Brain pericyte (primary cell): ENCODE measurements at places on chromosomes 2 and 18.

- DNase-seq, result no peak
Measured at GRCh38 chr18:5943514-5943913, 48.2 kb upstream of the TMEM200C start.

DNA sequence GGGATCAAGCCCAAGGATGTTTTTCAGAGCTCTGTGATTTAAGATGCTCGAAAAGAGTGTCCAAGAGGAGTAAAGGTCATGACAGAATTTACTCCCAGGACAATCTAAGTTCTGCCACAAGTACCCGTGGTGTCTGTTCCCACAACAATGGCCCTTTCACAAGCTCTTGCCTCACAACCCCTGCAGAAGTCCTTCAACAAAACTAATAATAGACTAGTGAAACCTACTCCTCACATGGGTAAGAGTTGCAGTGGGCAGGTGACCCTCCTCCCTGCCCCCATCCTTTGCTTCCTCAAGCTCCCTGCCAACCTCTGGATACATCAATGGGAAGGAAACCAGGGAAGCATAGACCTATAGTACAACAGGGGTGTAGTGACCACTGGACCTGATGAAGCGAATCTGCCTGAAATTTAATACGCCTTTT lies 34.9 kb downstream of the PTCD3 start:
- DNase-seq, result no peak

DNA sequence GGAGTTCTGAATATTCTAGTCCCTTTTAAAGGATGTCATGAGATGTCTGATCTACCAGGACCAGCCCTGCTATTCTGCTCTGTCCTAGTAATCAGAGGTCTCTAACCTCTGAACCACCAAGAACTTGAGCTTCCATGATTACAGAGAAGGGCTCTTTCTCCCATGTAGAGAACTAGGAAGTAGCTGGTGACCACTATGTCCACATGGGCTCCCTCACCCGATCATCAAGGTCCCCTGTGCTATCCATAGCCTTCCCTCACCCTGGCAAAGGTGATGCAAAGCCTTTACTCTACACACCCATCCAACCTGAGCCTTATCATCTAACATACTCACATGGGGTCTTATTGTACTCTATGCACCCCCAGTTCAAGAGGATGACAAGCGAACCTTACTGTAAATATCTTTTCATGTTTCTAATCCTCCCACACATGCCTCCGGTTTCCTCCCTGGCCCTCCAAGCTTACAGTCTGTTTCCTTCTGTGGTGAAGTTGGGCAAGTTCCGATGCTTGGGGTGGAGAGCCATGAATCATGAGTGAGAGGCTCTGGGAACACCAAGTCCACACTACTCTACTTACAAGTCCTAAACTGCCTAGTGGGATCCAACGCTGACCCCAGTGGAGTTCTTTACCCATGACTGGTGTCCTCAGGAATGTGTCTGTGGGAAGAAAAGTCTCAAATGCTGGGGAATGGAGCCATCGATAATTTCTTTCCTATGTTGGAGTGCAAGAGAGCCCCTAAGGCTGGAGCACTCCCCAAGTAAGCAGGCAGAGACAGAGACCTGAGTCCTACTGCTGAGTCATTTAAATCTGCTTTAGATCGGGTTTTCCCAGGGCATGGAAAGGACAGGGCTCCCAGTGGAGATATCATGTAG lies 73.3 kb upstream of the KLF7 start:
- DNase-seq, result peak; percentile 76

GRCh38 chr2:72096181-72096580 lies 51.5 kb downstream of the CYP26B1 start:
- no peak for DNase-seq

GRCh38 chr2:99881901-99882591 lies 260.3 kb downstream of the AFF3 start:
- DNase-seq, result no peak

DNA sequence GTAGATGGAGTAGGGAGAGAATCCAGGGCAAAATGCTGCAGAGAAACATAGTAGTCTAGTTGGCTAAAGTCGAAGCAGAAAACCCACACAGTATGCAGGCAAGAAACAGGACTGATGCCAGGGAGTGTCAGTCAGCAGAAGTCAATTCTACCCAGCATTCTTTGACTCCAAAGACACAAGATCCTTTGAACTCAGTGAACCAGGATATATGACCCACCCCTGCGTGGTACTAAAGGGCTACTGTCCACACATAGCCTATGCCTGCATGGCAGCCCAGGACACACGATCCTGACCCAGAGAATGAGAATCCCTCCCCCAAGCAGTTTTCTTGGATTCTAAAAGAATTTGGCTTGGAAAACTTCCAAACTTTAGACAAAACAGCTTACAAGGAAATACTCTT lies 42.5 kb downstream of the ALK start:
- no peak for DNase-seq

DNA sequence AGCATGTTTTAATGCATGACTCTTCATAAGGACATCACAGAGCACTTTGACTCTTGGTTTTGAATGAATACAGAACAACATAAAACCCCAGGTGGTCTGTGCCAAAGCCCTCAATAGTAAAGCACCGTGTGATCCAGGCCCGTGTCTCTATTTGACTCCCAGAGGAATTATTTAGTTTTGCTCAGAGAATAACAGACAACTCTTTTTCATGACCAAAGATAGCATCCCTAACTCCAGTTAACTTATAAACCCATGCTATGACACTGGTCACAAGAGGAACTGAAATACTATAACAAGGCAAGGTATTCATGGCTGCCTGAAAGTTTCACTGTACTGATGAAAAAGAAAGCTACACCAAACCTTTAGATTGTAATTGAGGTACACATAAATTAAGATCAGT lies 128.4 kb downstream of the IKZF2 start:
- no peak for DNase-seq

DNA sequence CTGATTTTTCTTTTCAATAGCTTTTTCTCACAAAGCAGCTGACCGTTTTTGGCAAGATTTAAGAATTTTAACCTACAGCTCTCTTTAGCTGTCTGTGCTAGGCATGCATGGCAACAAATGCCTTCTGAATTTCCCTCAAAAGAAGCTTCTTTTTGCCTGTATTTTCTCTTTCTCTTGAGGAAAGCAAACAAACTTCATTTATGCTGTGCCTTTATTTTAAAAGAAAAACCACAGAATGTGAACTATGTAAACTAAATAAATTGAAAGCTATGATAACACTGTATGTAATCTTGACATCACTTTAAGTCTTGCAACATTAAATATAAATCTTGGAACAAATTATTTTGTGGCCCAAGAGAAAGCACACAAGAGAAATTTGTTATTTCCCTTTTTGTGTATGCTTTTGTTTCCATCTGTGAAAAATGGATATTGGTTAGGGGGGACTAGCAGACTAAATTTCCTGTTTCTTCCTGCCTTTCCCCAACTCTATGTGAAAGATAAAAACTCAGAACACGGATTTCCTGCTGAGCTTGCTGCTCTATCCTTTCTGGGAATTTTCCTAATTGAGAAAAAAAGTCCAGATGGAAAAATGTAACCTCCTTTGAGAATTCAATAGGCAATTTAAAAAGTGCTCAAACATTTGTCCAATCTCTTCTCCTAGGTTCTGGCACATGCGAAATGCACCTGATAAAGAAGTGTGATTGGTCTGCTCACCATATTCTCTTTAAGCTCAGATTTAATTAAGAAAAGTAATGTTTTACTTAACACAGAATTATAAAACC lies 20.9 kb upstream of the TFPI start:
- no peak for DNase-seq

DNA sequence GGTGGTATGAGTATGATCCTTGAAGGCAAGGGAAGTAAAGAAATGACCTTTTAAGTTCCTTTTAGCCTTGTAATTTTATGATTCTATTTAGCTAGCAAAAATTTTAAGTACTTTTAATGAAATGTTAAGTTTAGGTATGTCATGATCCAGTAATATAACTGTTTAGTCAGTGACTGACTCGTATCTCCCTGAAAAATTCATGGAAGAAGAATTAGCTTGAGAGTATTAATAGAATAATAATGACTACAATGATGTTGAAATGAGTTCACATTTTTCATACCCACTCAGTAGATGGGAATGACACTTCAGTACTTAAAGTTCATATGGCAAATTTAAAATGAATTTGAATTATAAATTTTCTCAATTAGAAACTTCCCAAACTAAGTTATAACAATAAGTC lies 14.6 kb downstream of the RAB3GAP1 start:
- no peak for DNase-seq

- DNase-seq, result no peak
Measured at GRCh38 chr2:59886759-59887158, 666.7 kb downstream of the BCL11A start.

- DNase-seq, result no peak
Measured at GRCh38 chr2:218319813-218320365, 27.6 kb upstream of the TMBIM1 start.
